ENCODE measurements at places on chromosomes 1 and 21. TPM values are rescaled to one million over a fixed set of nuclear protein-coding genes. Genes with fewer than 3 reads are reported as not detected.

GRCh38 chr21:44199448-44199847 is 41.3 kb downstream of the ICOSLG start:
- DNase-seq = no peak

Gene THEM5
- total RNA-seq = not detected

DNA sequence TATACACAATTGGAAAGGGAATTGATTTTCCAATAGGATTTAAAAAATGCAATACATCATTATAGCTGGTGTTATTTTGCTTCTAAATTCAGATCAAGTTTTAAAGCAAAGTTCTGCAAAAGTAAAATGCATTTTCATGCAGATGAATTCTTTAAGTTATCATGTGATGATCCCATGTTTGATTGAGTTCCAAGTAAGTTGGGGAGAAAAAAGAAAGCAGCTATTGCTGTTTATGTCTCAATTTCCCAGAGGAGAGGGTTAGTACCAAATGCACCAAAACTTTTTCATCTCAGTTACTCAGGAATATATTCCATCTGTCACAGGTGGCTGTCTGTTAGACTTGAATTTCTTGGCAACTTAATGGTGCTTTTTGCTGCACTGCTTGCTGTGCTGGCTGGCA is 29.7 kb downstream of the HSPA13 start:
- no peak for DNase-seq

GRCh38 chr1:202376247-202376646 is 27.7 kb downstream of the PPP1R12B start:
- DNase-seq = no peak

Gene PLA2G2C
- not detected for total RNA-seq

Gene CELA3B
- not detected for total RNA-seq

DNA sequence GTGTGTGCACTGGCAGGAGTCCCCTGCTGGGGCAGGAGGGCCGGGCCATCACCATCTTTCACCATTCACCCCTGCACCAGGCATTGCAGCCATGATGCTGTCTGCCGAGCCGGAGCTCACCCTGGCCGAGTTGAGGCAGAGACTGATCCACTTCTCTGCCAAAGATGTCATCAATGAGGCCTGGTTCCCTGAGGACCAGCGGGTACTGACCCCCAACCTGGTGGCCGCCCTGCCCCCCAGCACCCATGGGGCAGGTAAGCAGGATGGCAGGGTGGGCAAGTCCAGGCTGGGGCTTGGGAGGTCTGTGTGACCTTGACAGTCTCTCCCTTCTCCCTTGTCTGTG is 18.6 kb downstream of the PCSK9 start:
- no peak for DNase-seq

DNA sequence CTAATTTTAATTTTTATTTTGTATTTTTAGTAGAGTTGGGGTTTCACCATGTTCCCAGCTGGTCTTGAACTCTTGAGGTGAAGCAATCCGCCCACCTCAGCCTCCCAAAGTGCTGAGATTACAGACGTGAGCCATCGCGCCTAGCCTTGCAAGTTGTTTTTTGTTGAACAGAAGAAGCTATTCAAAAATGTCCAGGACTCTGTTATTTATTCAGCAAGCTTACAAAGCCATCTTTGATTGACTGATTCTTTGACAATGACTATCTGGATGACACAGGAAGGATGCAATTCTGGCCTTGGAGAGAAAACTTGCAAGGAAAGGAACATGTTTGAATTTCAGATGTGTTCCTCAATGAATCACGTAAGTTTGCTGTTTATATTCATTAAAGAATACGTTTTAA is 63.5 kb downstream of the MAP3K7CL start:
- DNase-seq = no peak

DNA sequence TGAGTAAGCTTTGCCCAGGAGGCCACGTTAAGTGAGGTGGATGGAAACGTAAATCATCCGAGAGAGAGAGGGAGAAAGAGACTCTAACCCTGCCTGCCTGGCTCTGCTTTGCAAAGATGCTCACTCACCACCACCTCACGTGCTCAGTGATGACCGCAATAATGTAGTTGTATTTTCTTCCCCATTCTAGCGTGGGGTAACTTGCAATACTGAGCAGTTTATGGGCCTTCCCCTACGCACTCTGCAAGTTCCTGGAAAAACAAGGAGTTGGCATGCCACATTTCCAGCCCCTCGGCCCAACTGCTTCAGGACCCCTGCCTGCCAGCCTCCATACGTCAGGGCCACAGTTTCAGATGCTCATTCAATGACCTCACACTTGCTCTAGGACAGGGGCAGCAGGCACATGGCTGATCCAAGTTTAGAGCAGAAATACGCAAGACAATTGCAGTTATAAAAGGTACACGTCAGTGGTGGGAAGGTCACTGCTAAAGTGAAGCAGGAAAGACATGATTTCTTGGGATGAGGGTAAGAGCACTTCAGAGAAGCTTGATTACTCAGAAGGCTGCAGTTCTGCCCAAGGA is 112.5 kb upstream of the RAB4A start:
- DNase-seq = no peak

GRCh38 chr1:234170622-234171021 is 202.6 kb upstream of the COA6 start:
- DNase-seq = no peak

- no peak for DNase-seq
Measured at GRCh38 chr1:218557731-218558130, 212.6 kb downstream of the TGFB2 start.

DNA sequence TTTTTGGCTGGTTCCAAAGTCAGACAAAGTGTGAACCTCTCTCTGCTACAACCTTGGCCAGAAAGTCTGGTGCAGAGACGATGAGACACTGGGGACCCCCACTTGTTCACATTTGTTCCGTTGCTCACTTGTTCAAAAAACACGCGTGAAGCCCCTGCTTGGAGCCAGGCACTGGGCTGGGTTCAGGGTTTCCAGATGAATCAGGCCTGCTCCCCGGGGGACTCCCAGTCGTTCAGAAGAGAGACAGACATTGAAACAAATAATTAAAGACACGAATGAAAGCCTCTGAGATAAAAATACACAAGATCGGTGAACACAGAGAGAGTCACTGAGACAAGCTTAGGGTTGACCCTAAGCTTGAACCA is 101.5 kb upstream of the RUNX3 start:
- DNase-seq = peak; percentile 71

DNA sequence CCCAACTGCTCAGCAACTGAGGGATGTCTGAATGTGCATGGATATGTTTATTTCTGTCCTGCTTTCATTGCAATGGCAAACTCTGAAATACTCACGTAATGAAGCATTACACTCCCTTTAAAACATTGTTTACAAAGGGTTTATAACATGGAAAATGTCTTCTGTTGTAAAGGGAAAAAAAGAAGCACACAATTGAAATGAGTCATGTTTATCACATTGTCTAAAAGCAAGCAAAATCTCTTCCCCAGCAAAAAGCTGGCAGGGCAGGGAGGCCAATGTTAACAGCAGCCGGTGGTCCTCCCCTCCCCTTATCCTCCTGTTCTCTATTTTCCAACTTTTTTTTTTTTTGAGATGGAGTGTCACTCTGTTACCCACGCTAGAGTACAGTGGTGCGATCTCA is 3.9 kb upstream of the EFNA1 start:
- DNase-seq = no peak

- no peak for DNase-seq
Measured at GRCh38 chr1:174958396-174958795, 41.4 kb upstream of the CACYBP start.

GRCh38 chr1:228988664-228989063 is 253.4 kb downstream of the RHOU start:
- no peak for DNase-seq

DNA sequence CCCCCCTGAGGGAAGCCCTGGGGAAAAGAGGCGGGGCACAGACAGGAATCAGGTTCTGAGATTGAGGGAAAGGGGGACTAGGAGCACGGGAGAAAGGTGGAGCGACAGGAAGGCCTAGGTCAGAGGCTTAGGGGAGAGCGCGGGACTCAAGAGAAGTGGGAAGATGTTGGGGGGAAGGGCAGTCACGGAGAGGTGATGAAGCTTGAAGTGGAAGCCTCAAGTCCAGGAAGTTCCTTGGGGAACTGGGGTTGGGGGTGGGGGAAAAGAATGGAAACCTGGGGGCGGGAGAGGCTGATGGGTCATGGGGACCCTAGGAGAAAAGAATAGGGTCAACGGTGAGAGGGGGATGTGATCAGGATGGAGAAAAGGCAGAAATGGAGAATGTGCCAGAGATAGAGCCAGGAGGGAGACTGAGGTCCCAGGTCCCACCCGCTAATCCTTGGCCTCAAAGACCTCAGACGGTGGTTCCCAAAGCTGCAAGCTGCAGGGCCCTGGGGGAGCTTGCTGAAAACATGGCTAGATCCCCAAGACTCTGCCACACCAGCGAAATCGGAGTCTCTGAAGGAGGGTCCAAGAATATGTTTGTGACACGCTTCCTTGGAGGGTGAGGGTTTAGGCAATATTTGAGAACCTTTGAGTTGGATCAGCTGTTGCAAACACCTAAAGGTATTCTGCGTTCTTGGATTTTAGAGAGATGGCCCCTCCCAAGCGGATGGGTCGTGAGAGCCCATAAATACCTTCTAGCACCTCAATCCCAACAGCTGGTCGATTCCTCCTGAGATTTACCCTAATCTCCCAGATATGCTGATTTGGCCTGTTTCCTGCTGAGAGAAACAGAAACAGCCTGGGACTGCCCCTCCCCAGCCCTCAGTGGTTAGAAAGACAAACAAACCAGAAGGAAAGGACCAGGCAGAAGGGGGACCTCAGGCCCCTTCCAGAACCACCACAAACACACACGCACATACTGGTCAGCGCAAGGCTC is 3.6 kb downstream of the C1orf232 start:
- no peak for DNase-seq

DNA sequence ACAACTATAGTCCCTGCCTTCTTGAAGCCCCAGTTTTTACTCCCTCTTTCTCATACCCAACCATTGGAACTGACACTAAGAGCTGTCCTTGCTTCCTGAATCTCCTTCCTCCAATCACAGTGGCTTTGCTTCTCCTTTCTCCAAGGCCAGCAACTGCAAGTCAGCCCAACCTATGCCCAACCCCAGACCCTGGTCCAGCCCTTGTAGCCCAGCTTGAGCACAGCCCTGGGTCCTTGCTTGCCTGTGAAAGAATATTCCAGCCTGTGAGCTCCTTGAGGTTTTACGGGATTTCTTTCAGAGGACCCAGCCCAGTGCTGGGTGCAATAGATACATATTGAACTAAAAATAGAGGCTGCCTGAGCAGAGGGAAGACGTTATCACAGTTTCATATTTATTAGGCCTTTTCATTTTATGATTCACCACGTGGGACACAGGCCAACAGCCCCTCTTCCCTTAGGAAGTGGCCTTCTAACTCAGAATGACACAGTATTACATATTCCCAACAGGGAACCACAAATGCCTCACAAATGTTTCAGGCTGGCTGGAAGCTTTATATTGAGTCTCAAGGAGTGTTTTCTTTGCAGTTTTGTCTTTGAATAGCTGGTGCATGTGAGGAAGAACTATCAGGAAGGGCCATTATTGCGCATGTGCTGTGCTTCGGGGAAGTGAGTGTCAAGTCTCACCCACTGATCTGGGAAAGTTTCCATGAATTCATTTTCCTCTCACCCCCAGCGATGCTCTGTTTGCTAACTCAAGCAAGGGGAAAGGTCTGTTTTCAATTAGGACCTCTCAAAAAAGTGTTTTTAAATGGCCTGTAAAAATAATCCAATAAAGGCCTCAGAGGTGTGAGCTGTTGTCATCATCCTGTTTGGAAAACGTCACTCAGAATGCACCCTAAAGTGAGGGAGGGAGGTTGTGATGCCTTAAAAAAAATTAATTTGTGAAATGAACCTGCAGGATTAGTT is 92.3 kb upstream of the NFIA start:
- no peak for DNase-seq

- DNase-seq = no peak
Measured at GRCh38 chr1:55640708-55641473, 425.7 kb upstream of the USP24 start.

Data from activated B cell treated with CpG ODN at 0.5 μM for 24 hours (primary cell).